Right cardiac atrium (tissue), 5 donors: ENCODE measurements at places on chromosomes 6 and 20. TPM values are rescaled to one million over a fixed set of nuclear protein-coding genes. Genes with fewer than 3 reads are reported as not detected.

The GMPR gene
- total RNA-seq = 71.8 TPM

The C6orf52 gene
- not detected for total RNA-seq

The FAM209A gene
- not detected for total RNA-seq

The RAET1G gene
- total RNA-seq = not detected
